ENCODE measurements at places on chromosomes 5 and 9.
A peak's percentile ranks its signal among the peaks of the same experiment; 100 is the strongest.

GRCh38 chr9:130352081-130352480 is 86.5 kb downstream of the HMCN2 start:
- DNase-seq, result no peak

GRCh38 chr5:146529984-146530383 is 14.0 kb upstream of the GPR151 start:
- DNase-seq, result no peak

- no peak for DNase-seq
Measured at GRCh38 chr9:131972889-131973288, 106.8 kb downstream of the MED27 start.

DNA sequence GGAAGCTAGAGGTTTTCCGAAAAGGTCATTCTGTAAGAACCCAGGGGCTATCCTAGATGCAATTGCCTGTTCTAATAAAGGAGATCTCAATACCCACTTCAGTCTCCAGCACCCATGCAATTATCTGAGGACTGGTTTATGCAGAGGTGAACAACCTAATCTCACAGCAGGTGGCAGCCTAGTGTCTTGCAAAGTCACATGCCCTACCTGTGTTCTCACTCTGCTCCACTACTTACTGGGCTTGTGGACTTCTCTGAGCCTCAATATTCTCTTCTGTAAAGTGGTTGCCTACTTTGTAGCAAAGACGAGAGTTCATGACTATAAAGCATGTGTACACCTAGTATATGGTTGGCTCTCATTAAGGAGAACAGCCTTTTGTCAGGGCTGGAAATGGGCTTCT is 21.0 kb upstream of the ALDH1B1 start:
- peak; percentile 34 for DNase-seq

- DNase-seq, result no peak
Measured at GRCh38 chr5:142888469-142889085, 118.4 kb downstream of the ARHGAP26 start.

DNA sequence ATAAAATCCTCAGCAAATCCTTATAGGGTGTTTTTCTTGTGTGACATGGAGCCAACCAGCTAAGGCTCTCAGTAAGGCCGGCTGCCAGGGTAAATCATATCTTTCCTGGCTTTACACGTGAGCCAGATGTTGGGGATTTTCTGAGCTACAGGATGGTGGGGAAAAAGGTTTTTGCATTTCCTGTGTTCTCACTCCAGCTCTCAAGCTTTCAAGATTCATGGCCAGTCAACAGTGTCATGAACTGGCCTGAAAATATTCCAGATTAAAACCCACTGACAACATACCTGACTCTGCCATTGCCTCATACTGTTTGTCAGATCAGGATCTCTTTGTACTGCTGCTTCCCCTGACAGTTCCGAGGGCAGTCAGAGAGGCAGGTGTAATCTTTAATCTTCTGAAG is 306.9 kb downstream of the GLIS3 start:
- peak; percentile 46 for DNase-seq

GRCh38 chr5:127061956-127062355 is 11.3 kb downstream of the C5orf63 start:
- peak; percentile 15 for DNase-seq

DNA sequence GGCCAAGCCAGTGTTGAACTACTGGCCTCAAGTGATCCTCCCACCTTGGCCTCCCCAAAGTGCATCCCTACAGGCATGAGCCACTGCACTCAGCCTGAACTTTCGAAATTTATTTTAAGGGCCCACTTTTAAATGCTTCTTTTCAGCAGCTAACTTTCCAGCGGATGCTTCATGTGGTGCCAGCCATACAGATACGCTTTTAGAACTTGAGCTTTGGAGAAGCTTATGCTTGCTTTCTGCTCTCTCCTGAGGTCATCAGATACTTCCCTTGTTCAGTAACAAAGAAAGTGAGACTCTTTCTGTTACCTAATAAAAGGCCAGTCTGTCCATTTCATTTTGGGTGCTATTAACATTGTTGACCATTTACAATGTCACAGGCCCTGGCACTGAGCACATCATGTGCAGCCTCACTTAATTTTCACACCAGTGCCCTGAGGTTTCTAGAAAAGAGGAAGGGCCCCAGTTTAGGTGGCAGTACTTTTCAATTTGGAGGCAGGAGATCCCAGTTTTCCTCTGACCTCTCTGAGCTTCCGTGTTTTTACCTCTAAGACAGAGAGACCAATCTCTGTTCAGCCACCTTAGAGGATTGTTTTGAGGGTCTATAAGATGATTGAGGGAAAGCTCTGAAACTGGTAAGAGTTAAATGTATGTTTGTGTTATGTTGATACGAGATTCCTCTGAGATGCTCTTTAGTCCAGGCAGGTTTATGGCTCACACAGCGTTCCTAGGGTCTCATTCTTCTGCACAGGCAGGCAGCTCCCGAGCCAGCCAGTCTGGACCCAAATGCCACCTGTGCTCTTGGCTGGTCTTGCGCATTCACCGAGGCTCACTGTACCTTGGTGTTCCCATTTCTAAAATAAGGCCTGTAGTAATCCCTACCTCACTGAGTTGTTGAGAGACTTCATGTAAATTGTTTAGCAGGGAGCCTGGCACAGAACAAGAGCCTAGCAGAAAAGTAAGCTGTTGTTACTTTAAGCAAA is 4.4 kb downstream of the ABL1 start:
- DNase-seq, result no peak

DNA sequence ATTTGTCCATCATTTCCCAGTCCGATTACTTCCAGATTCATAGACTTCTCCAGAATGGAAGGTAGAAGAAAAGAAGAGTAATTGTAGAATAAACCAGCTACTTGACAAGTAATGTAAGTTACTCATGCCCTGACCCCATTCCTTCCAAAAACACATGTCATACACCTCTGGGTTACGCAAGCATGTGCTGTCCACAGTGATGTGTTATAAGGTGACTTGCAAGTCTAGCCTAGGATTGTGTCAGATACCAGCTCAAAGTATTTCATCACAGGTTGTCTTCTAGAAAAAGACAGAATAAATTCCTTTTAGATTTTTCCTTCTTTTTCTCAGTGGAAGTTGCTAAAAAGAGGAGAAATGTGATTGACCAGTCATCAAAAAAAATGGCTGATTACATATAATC is 8.0 kb upstream of the TLR4 start:
- DNase-seq, result no peak

GRCh38 chr5:176882567-176882903 is 16.6 kb downstream of the HK3 start:
- no peak for DNase-seq

DNA sequence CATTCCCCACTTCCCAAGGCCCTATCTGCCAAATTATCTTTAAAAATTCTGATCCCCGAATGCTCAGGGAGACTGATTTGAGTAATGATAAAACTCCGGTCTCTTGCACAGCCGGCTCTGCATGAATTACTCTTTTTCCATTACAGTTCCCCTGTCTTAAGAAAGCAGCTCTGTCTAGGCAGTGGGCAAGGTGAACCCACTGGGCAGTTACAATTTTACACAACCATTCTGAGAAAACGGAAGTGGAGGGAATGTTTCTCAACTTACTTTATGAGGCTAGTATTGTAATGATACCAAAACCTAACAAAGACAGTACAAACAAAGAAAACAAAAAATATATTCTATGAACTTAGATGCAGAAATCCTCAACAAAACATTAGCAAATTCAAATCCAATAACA is 100.0 kb downstream of the MCTP1 start:
- DNase-seq, result no peak

- peak; percentile 67 for DNase-seq
Measured at GRCh38 chr5:170522211-170523141, 18.7 kb downstream of the KCNIP1 start.

GRCh38 chr9:4994166-4994890 is 9.3 kb downstream of the JAK2 start:
- DNase-seq, result no peak

GRCh38 chr5:13662626-13663025 is 281.9 kb downstream of the DNAH5 start:
- DNase-seq, result peak; percentile 33

GRCh38 chr9:112054916-112055315 is 120.2 kb downstream of the SUSD1 start:
- no peak for DNase-seq

- no peak for DNase-seq
Measured at GRCh38 chr5:171275841-171276544, 33.1 kb upstream of the TLX3 start.

- no peak for DNase-seq
Measured at GRCh38 chr9:21966140-21966851, 27.9 kb downstream of the CDKN2A start.

DNA sequence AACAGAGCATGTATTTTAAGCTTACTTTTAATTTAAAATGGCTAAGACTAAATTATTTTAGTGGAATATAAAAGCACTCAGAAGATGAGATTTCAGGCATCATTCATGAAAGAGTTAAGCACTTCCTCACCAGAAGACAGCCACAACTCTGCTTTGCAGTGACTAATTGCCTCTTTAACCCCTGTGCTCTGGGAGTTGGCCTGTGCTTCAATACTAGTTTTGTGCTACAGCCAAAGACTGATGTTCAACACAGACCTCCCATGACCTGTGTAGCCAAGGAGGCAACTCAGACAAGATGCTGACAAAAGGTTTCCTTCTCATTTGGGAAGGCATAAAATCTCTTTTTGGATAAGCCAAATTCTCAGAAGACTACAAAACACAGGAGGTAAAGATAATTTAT is 353.5 kb downstream of the FBXL17 start:
- DNase-seq, result peak; percentile 39

- peak; percentile 14 for DNase-seq
Measured at GRCh38 chr9:96476591-96476990, 26.6 kb downstream of the HABP4 start.

DNA sequence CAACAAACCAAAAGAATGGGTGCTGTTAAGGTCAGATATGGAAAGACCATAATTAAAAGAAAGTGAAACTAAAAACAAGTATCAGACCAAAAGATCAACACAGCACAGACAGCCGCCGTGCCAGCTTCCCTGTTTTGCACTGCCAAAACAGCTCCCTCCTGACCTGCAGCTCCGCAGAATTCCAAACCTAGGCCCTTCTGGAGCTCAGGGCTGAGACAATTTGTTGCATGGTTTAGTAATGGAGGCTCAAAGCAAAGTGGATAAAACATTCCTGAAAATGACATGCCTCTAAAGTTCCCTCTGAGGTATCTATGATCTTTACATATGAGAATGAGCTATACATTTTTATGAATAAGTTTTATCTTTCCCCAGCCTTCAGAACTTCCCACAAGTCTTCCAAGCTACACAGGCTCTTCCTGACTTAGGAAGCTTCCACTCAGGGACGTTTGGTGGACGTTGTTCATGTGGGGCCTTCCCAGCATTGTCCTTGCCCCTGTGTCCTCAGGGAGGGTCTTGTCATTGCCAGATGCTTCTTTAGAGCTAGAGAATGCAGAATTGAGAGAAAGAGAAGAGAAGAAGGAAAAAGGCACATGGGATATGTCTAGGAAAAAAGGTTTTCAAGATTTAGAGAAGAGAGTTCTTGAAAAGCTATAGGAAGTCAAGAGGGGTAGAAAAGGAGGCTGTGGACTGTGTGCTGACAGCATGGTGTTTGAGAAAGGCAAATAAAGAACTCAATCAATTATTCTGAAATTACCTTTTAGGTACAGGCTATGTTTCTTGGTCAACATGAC is 28.4 kb upstream of the SSBP2 start:
- no peak for DNase-seq

GRCh38 chr9:120770931-120771330 is 22.3 kb downstream of the FBXW2 start:
- DNase-seq, result no peak

DNA sequence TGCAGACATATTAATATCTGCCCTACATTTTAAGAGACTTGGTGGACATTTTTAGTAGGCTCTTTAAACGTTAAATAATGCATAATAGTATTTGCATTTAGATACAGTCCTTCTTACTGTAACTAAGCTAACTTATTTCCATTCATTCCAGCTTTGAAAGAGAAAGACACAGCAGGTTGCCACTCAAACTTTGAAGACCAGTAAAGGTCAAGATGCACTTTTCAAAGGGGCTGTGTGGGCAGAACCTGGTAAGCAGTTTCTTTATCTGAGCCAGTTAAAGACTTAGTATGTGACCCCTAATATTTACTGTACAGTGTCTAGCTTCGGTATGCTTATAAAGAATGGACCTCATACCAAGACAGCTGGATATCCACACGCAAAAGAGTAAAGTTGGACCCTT is 20.8 kb downstream of the PLGRKT start:
- DNase-seq, result no peak

DNA sequence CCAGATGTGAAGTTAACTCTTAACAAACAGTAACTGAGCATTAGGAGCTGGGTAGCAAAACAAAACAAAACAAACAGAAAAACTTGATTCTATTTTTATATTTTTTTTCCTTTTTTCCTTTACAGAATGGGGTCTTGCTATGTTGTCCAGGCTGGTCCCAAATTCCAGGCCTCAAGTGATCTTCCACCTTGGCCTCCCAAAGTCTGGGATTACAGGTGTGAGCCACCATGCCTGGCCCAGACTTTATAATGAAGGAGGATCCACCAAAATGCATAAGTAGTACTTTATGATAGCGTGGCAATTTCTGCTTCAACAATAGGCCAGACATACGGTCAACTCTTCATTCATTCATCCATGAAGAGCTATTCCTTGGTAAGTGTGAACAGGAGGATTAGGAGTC is 5.9 kb upstream of the IQGAP2 start:
- DNase-seq, result no peak

Data from astrocyte (in vitro differentiated cells and primary cell).